ENCODE measurements at places on chromosomes 7 and 10. TPM values are rescaled to one million over a fixed set of nuclear protein-coding genes. Genes with fewer than 3 reads are reported as not detected.

DNA sequence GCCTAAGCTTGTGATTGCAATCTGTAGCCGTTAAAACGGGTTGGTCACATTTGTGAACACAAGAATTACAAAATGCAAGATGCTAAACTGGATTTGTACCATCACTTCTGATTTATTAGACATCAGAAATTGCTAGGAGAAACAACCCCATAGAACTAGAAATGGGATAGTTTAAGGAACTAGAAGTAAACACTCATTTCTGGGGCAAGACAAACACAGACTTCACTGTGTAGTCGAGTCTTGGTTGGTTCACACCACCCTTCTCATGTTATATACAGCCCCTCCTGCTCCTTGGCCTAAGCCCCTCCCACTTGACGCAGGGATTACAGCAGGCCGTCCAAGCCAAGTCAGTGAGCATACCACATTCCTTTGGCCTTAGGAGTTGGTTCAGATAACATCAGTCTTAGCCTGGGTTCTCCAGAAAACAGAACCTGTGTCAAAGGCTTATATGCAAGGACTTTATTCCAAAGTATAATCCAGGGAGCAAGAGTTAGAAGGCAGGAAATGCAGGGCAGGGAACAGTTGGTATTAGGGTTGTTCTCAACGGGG lies 2.0 kb upstream of the NRAP start:
- peaks cover 4% of the 10 kb centered on the region for H3K4me1 ChIP-seq
- no peaks in the 10 kb centered on the region for H3K36me3 ChIP-seq
- no peak overlapping the region for H3K4me3 ChIP-seq
- H3K27me3 ChIP-seq, result no peaks in the 10 kb centered on the region

- H3K4me3 ChIP-seq, result no peak overlapping the region
- H3K4me1 ChIP-seq, result no peaks in the 10 kb centered on the region
- no peaks in the 10 kb centered on the region for H3K27me3 ChIP-seq
- DNase-seq, result no peak
Observed at GRCh38 chr7:158318511-158318913, 269.1 kb downstream of the PTPRN2 start.

DNA sequence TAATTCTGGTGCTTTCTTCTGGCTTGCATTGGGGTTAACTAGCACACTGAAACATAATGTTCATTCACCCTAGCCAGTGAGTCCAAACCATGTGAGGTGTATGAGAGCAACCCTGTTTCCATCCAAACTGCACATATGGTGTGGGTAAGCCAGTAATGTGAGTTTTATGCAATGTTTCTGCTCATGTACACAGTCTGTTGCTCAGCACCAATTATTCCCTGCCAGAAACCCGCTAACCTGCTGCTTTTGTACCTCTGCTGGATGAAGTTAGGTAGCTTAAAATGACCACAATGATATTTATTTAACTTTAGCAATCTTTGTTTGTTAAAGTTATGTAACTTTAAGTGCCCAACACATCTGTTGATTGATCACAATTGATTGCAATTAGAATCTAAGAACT lies 93.7 kb upstream of the RPA3 start:
- H3K36me3 ChIP-seq, result no peaks in the 10 kb centered on the region
- H3K4me1 ChIP-seq, result peaks cover 2% of the 10 kb centered on the region
- no peak for DNase-seq
- no peaks in the 10 kb centered on the region for H3K27me3 ChIP-seq
- no peak overlapping the region for H3K4me3 ChIP-seq

The TFPI2 gene
- total RNA-seq, result 20.8 TPM

The SLC25A28 gene
- total RNA-seq, result 34.5 TPM

All from cardiac muscle cell (in vitro differentiated cells and primary cell).